Kidney epithelial cell (primary cell): ENCODE measurements at places on chromosomes 6 and 20.

DNA sequence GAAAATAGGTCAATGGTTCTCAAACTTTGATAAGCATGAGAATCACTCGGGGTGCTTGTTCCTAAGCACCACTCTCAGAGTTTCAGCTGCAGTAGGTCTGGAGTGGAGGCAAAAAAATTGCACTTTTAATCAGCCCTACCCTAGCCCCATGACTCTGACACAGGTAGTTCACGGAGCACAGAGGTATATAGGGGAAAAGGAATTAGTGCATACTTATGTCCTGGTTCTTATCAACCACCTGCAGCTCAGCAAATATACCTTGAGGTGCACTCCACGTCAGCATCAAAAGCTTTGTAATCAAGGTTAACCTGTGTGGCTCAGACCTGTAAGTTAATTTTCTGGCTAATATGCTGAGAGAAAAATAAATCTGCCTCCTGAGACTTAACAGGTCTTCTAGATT lies 138.8 kb upstream of the HMGN3 start:
- DNase-seq: no peak

DNA sequence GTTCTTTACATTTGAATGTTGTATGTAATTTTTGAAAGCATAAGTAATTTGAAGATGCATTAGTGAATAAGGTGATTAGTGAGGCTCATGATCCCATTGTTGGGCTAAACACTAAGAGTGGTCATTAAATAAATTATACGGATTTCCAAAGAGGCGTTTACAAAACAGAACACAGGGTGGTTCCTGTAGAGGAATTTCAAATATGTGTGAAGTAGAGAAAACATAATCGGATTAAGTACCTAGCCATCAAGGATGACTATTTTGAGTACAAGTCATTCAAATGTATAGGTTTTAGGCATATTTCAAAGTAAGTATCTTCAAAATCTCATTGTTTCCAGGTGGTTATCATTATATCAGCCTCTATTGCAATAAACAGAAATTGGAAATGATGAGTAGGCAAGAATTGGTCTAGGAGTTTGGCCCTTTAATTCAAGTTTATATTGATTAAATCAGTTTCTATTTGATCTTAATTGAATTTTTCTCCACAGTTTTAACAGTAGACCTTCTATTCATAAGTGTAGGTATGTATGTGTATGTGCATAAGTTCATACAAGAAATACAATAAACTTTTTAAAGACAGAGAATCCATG lies 94.8 kb downstream of the MYLK4 start:
- no peak for DNase-seq

DNA sequence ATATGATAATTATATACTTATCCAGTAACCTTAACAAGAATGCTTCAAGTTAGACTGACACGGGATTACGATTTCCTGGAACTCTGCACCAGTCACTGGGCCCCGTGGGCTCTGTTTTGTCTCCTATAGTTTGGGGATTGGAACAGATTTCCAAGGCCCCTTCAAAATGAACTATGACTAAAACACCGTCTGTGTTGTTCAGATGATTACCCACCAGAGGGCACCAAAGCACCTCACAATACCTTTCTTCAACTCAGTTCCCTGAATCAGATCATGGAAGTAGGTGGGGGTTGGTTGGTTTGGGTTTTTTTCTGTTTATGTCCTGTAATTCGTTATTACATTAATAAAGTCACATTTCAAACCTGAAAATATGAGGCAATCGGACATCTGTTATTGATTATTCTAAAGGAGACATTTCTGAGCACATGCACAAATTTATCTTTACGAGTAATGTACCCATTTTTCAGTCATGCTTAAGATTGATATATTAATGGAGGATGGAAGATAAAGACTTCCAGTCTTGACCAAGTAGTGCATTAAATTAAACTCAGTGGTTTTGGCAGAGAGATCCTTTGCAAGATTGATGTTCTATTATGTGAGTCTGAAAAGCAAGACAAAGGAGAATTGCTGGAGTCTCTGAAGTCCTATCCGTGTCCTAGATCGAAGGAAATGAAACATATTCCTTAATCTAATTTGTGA lies 112.0 kb upstream of the COL21A1 start:
- no peak for DNase-seq

- no peak for DNase-seq
These were observed 84.5 kb upstream of the MCHR2 start for GRCh38 chr6:100078509-100078908.

DNA sequence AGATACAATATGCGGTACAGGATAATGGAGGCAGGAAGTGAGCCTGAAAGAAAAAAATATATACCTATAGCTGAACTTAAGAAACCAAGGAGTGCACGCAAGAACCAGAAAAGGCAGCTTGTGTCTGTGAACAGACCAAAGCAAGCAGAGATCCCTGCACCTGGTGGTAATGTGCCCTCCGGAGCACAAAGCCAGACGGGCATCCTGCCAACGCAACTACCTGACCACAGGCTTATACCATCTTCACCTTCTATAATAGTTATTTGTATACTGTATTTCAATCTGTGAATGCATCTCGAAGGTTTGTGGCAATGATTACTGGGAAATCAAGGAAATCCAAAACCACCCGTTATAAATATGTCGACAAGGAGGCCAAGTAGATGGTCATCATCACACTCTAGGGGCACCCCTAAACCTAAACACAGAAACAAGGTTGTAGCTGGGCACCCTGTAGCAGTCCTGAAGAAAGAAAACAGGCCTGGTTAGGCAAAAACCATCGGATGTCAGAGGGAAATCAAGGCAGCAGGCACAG lies 801 bp downstream of the FBXL4 start:
- no peak for DNase-seq
